ENCODE measurements at places on chromosomes 4 and X.

GRCh38 chr4:140237616-140238350 is 83.8 kb upstream of the MAML3 start:
- DNase-seq, result peak; percentile 88

DNA sequence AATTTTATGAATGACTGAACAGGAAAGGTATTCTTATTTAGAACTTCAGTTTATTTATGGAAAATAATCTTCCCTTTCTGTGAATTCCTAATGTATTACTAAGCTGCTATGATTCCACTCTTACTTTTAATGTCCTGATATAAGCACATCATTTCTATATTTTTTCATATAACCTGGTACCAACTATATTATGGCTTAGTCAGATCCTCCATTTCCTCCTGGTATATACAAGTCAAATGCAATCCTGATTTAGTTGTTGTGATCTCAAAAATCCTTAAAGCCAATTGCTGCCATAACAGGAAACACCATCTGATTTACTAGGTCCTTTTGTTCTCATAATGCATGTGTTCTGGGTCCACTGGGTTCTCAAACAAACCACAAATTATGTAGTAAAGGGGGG is 26.8 kb downstream of the TRMT2B start:
- no peak for DNase-seq

DNA sequence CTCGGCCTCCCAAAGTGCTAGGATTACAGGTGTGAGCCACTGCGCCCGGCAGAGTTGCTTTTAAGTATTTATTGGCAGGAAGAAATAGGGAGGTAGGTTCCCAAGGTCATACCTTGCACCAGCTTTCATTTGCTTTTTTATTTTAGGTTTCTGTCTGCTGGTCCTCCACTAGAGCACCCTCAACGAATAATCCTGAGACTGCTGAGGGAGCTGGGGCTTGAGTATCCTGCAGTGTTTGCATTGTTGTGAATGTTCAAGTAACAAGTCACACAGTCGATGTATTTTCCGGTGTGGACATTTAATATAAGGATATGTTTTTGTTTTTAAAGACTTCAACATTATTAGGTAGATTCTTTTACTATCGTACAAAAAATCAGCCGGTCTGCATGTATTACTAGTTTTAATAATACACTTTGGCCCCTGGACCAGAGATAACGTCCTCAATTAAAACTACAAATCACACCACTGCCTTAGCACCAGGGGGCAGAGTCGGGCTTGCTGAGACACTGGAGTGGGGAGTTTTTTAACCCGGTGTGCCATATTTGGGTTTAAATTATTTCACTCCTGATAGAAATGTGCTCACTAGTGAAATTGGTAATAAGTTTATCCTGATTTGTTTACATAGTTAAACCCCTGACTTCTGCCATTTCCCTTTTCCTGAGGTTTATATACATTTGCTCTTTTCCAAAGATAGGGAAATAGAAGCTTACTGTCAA is 11.6 kb downstream of the SMIM20 start:
- no peak for DNase-seq

GRCh38 chr4:163495900-163496299 is 1.4 kb downstream of the TMA16 start:
- peak; percentile 2 for DNase-seq

- DNase-seq, result no peak
Observed at GRCh38 chr4:155952501-155952901, 1.2 kb downstream of the CTSO start.

- DNase-seq, result peak; percentile 63
Observed at GRCh38 chr4:123709336-123709735, 312.7 kb downstream of the SPRY1 start.
